ENCODE measurements at places on chromosomes 2 and 18.

DNA sequence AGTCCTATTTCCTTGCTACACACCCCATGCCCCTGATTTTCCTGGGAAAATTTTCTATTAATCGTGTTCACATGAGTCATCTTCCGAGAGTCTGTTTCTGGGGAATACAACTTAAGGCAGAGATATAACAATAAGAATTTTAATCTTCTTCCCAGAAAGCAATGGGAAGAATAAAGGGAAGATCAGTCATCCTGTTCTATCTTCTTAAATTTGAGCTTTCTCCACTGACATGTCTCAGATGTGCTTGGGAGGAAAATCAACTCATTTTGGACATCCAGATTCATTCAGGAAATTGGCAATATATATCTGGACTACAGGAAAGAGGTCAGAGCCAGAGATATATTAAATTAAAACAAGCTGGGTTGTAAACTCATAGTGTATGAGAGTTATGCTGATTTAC, 62.3 kb upstream of the SPAG16 start:
- no peak for DNase-seq

DNA sequence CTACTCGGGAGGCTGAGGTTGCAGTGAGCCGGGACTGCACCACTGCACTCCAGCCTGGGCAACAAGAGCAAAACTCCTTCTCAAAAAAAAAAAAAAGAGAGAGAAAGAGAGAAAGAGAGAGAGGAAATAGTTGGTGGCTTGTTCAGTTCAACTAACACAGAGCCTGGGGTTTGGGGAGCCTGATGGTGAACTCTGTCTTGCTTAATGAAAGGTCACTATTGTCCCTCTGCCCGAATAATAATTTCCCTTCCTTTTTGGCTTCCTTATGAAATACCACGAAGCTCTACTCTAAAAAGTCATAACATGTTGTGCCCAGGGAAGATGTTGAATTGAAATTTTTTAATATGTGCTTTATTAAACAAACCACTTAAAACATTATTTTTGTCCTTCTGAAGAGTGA, 17.3 kb downstream of the BCL2 start:
- no peak for DNase-seq

DNA sequence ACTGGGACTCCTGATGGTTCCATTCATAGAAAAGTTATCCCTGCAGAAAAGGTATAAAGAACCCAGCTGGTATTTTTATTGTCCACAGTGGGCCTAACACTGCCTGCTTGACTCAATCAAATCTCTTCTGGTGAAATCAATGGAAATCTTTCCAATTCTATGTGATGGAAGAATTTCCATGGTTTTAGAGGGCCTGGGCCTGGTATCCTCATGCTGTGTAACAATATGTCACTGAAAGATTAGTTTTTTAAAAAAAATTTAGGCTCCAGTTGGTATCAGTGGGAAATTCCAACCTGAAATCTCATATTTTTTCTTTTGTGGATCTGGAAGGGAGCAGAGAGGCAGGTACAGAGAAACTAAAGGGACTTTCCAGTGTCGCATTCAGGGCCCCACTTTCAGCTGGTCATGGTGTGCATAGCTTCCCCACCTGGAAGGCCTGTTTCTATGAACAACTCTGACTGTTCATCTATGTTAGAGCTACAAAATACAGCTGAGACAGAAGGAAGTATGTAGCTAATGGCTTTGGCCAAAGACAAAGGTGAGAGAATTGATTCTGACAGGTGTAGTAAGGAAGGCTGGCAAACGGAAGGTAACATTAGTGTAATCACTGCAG, 20.9 kb downstream of the NEB start:
- no peak for DNase-seq

GRCh38 chr2:53740170-53740569, 27.4 kb upstream of the CHAC2 start:
- DNase-seq: no peak

DNA sequence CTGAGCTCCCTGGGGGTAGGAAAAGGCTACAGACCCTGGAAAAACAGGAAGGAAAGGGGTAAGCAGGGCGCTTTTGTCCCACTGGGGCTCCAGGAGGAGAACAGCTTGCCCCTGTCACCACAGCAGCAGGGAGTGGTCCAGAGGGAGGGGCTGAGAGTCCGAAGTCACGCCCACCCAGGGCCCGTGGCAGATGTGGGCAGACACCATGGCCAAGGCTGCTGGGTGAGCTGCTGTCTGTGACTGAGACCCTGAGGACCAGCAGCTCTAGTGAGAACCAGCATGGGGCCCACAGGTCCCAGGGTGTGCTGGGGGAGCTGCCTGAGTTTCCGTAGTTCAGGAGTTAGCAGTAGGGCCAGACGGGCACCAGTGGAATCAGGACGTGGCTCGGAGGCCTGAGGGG, 162.0 kb downstream of the SPP2 start:
- DNase-seq: no peak

DNA sequence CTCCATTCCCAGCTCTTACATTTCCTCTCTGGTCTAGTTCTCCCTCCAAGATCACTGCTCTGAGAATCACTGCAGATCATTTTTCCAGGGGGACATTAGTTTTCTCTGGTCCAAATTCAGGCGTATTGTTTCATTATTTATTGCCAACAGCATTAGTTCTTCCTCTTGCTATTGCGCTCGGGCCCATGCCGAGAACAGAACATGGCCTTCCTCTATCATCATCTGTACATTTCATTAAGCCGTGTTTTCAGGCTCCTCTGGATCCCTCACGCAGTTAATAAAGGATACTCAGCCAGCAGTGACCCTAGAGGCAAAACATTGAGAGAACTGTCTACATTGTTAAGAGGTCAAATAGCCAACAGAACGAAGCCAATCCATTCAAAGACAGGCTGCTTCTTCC, 63.9 kb downstream of the CCBE1 start:
- DNase-seq: no peak

GRCh38 chr2:160918906-160919503, 241.2 kb upstream of the TANK start:
- no peak for DNase-seq

DNA sequence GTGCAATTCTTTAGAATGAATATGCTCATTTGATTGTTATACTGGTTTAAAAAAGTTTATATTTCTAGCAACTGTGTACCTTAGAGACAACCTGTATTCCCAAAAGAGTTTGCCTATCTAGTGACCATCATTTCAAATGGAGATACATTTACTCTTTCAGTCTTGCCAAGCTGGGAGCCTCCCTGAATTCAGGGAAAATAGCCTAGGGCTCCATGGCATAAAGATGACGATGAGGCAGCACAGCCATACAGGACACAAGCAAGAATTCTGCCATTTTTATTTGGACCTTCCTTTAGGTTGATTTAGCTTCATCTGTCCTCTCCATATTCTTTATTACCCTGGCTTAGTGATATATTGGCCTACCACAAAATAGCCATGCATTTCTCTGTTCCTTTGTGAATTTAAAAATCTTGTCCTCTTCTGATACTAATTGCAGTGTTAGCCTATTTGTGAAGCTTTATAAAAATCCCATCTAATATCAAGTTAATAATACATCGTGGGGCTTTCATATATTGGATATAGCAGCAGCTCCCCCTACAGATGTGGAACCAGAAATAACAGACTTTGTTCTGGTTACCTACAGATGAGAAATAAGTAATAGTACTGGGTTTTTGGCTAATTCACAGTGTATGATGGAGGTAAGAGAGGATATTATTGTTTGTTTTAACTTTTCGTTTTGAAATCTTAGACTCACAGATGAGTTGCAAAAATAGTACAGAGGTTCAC, 1661.9 kb upstream of the PIK3C3 start:
- no peak for DNase-seq

GRCh38 chr2:32715391-32715841, 87.6 kb downstream of the TTC27 start:
- no peak for DNase-seq

DNA sequence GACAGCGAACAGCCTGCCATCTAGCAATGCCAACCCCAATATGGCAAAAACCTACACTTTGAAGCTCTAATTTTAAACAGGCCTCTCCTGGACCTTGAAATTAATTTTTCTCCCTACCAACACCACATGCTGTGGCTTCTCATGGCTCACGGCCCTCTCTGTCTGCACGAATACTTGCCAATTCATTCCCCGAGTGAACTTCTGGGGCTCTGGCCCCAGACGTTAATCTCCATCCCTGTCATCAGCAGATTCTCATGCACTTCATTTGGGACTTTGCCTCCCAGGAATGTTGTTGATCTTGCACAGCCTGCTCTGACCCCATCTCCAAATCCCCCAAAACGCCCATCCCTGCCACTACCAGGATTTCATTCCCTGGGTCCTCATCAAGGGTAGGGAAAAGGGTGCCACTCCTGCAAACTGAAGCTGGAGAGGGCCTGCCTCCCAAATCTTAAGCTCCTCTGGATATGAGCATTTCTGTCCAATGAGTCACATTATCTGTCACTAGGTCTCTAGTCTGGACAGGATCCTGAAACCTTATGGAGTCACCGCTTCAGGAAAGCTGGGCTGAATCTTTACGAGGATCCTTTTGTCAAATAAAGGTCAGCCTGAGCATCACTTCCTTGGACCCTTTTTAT, 10.4 kb downstream of the FIGLA start:
- no peak for DNase-seq

DNA sequence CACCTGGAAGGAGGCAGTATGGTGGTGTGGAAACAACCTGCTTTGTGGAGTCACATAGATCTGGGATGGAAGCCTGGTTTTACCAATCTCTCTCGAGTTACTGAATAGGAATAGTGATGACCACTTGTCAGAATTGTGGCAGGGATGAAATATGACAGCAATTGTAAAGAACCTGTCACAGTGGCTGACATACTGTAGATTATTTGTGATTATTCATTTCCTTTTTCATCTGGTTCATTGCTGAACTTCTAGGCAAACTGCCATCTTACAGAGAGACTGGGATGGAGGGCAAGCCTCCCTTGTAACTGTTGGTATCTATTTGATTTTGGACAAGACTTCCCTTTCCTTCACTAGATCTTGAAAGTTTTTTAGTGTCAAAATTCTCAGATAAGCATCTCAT, 42.0 kb downstream of the FMNL2 start:
- DNase-seq: no peak

- no peak for DNase-seq
These were observed 33.9 kb upstream of the TSPYL6 start for GRCh38 chr2:54289917-54290316.

DNA sequence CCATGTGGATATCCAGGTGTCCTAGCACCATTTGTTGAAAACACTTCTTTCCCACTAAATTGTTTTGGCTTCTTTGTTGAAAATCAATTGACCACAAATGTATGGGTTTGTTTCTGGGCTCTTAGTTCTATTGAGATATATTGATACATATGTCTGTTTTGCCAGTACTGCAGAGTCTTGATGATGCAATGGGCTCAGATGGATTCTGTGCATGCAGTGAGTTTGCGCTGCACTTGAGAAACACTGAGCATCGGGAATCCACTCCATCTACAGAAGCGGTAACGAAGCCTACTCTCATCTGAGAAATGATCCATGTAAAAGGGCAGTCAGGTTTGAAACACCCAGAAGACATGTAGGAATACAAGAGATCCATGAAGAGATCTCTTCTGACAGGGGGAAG, 21.9 kb upstream of the DNAJC10 start:
- no peak for DNase-seq

- no peak for DNase-seq
These were observed 2.2 kb downstream of the RBM45 start for GRCh38 chr2:178114462-178114861.

- no peak for DNase-seq
These were observed 20.0 kb downstream of the PPM1B start for GRCh38 chr2:44188696-44189095.

- no peak for DNase-seq
These were observed 983 bp downstream of the MTX2 start for GRCh38 chr2:176270100-176270750.

GRCh38 chr18:32450026-32450691, 20.5 kb downstream of the GAREM1 start:
- no peak for DNase-seq

DNA sequence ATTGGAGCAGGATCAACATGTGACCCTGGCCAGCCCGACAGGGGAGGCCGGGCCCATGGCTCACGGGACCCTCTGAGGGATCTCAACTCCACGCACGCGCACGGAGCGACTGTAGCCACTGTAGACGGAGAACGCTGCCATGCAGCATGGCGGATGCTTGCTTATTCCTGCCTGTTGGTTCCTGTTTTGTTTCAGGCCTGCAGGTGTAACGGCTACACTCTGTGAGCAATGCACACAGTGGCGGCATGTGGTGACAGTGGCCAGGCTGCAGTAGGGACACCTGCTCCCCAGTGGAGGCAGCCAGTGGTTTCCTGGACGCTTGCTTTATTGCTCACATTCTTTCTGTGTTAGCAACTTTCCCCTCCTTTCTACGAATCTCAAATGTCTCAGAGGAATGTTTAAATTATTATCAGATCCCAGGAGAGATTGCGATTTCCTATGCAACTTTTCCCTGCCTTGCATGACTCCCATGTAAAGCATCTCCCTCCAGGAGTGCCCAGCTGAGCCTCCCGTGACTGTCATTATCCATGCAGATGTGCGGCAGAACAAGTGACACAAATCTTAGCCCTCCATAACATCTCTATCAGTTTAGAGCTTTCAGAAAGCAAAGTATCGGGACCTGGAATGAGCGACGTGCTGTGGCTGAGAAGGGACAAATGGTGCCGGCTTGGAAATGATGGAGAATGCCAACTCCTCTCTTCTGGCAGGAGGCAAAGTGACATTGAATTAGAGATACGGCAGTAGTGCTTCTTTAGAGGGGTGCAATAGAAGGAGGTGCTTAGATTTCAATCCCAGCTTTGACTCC, 209.7 kb downstream of the ASB1 start:
- no peak for DNase-seq

DNA sequence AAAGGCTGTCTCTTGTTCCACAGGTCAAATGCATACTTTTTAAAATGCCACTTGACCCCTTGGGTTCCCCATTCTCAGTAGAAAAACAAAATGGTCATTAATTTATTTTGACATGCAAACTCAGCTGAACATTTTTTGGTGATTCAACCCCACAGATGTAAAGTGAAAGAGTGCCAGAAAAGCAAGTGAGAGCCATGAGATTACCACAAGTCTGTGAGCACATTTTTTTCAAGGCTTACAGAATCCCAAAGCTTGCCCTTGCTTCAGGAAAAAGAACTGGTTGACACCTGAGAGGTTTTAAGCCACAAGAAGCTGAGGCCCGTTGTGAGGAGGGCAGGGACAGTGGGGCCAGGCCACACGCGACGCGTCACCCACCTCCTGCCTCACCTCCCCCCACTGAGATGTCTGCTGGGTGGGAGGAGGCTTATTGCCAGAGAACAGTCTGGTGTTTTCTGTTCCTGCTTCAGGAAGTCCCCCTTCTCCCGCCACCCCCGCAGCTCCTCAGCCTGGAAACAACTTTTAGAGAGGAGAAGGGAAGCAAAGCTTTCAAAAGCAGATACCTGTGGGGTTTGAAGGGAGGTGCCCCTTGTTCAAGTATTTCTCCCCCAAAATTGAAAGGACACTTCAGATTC, 70.4 kb upstream of the CYP1B1 start:
- DNase-seq: no peak

- no peak for DNase-seq
These were observed 90.7 kb upstream of the TFCP2L1 start for GRCh38 chr2:121375621-121376159.

GRCh38 chr2:25367296-25367695, 25.6 kb upstream of the DNMT3A start:
- no peak for DNase-seq

DNA sequence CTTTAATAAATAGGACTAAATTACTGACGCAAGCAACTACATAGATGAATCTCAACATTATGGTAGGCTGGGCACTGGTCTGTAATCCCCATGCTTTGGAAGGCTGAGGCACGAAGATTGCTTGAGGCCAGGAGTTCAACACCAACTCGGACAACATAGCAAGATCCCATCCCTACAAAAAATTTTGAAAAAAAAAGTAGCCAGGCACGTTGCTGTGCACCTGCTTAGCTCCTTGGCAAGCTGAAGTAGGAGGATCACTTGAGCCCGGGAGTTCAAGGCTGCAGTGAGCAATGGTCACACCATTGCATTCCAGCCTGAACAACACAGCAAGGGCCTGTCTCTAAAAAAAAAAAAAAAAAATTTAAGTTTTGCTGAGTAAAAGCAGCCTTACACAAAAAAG, 43.4 kb upstream of the VIT start:
- no peak for DNase-seq

All from activated CD8-positive, alpha-beta memory T cell treated with anti-CD3 and anti-CD28 coated beads for 48 hours (primary cell).